ENCODE measurements at places on chromosomes 2 and 18.

- no peak for DNase-seq
Observed at GRCh38 chr2:44796771-44797170, 144.7 kb upstream of the SIX3 start.

- DNase-seq, result no peak
Observed at GRCh38 chr2:150545916-150546315, 58.4 kb upstream of the RND3 start.

DNA sequence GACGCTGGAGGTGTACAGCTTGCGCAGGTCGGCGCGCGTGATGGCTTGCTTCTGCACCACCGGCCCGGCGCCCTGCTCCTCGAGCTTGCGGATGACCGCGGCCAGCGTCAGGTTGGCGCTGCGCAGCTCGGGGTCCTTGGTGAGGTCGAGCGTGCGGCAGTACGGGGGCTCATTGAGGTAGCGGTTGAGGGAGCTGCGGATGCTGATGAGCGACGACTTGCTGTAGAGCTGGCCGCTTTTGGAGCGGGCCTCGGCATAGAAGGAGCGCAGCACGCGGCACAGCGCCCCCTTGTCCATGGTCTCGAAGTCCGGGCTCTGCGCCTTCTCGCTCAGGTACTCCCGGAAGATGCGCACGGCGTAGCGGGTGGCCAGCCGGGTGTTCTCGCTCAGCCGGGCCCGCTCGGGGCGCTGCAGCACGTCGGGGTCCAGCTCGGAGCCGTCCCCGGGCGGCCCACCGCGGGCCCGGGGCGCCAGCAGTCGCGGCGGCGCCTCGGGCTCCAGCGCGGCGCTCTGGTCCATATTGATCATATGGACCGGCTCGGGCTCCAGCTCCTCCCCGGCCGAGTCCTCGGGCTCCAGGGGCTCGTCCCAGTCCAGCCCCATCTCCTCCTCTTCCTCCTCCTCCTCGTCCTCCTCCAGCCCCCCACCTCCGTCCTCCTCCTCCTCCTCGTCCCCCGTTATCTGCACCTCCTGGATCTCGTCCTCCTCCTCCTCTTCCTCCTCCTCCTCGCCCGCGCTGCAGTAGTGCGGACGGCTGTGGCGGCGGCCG, 523 bp downstream of the KCTD1 start:
- peak; percentile 80 for DNase-seq

DNA sequence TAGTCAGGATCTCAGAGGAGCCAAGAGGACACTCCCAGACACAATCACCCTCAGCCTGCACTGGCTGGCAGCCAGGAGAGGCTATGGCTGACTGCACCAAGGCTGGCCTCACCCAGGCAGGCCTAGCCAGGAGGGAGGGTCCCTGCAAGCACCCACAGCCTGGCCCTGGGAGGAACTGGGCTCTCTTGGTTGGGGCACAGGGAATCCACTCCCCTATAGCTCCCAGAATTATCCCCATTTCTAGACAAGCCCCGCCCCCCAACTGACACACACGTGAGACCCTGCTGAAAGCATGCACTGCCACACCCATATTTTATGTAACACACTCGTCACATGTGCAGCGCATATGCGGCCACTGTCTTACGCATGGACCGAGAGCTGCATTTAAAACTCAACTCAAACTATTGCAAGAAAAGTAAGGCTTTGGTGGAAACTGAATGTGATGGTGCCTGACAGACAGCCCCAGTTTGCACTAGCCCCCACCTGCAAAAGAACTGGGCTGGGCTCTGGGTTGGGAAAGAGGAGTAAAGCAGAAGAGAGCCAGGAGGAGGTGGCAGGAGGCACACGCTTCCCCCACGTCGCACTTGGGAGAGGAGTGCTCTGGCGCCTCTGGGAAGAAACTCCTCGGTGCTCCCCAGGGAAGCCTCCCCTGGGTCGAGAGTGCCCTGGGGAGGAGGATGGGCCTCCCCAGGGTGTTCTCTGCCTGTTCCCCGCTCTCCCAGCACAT, 28.9 kb upstream of the ARHGEF4 start:
- DNase-seq, result peak; percentile 24

- peak; percentile 94 for DNase-seq
Observed at GRCh38 chr2:69652206-69652605, 8.7 kb upstream of the AAK1 start.

DNA sequence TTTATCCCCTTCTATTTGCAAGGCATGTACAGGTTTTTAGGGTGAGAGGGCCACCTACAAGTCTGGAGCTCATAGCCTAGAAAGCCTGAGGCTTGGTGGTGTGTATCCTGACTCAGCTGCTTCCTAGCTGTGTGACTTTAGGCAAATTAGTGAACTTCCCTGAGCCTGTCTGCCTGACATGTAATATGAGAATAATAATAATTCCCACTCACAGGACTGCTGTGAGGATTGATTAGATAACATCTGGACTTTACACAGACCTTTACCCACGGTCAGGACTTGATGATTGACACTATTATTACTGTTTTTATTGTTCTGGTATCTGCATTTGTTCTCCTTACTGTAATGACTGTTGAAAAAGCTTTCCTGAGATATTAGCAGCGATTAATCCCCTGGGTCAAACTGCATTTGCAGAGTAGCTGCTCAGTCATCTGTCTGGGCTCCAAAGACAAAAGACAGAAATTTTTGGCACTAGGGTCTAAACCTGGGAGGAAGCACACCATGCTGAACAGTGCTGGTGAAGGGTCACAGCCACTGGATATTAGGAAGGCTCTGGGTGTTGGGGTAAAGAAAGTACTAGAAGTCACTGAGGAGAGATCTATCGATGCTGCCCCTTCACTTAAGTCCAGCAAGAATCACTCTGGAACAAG, 276.5 kb upstream of the FN1 start:
- DNase-seq, result peak; percentile 38

GRCh38 chr18:49645841-49646351, 84.0 kb downstream of the LIPG start:
- peak; percentile 79 for DNase-seq

DNA sequence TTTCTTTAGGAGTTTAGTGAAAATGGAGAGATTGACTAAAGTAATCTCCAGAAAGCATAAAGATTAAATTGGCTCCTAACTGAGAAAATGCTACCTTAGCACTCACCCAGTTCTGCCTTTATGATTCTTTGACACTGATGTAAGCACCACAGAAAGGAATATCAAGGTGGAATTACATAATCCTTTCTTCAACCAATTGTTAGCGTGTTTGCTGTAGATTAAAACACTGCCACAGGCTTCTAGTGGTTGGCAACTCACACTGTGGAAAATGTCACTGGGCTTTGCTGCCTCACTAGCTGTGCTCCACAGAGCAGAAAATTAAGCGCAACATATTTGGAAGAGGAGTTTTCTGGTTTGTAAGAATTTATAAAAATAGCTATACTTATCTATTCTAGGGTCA, 104.1 kb downstream of the DLGAP1 start:
- DNase-seq, result no peak
